Activated CD4-positive, alpha-beta T cell treated with anti-CD3 and anti-CD28 coated beads, Interleukin-2, amount 50 U/mL, for 1 hour (primary cell): ENCODE measurements at places on chromosomes 16 and 17.

GRCh38 chr16:64133366-64133765, 988.5 kb downstream of the CDH11 start:
- no peak for DNase-seq

DNA sequence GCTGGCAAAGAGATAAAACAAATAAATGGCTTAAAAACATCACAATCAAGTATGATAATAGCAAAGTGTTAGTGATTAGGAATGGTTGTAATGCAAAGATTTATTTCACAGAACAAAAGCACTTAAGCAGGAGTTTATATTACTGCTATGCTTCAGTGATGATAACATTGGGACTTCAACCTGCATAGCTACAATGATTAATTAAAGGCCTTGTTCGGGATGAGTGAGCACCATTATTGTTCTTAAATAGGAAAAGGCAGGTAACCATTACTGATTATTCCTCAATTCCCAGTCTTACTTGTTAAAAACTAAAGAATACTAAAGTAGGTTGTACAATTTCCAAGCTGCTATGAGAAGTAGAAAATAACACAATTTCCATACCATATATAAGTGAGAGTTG, 1247.5 kb upstream of the CDH8 start:
- DNase-seq = no peak

- no peak for DNase-seq
Measured at GRCh38 chr16:79298476-79298875, 302.1 kb downstream of the MAF start.

DNA sequence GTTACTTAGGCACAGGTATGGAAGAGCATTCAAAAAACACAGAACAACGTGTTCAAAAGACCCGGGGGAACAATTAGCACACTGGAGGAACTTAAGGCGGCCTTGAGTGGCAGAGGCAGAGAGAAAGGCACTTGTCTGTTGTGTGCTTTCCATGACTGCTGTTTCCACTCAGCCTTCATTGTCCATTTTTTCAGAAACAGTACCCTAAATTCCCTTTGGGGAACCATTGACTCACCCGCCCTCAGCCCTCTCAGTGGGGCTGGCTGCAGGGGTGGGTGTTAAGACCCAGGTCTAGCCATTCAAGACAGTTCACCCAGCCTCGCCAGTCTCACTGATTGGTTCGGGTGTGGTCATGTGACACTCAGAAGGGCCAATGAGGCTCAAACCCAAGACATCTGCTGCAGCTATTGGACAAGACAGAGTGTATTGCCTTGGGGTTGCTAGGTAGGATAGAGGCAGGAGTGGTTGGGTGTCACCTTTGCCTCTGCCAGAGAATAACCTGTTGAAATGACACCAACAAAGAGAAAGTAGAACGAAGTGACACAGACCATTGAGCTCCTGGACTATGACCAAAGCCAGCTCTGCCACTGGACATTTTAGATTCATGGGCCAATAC, 19.6 kb upstream of the CEP20 start:
- no peak for DNase-seq

GRCh38 chr17:42159796-42160530, 5.2 kb upstream of the RAB5C start:
- DNase-seq = no peak

DNA sequence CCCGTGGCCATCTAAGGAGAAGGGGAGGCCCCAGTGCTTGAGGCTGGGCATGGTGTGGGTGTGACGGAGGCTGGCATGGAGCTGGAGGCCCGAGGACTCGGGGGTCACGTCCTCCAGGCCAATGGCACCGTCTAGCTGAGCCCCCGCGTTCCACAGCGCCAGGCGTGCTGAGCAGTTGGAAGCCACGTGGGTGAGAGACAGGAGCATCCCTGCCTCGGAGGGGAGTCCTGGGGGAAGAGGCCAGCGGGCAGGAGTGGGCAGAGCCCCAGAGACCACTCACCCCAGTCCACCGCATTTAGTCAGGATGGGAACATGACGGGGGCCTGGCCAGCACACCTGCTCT, 78.8 kb downstream of the RMI2 start:
- no peak for DNase-seq

GRCh38 chr16:23509782-23510163, 521 bp downstream of the GGA2 start:
- peak; percentile 16 for DNase-seq

GRCh38 chr17:59355702-59356325, 24.4 kb downstream of the YPEL2 start:
- DNase-seq = no peak

DNA sequence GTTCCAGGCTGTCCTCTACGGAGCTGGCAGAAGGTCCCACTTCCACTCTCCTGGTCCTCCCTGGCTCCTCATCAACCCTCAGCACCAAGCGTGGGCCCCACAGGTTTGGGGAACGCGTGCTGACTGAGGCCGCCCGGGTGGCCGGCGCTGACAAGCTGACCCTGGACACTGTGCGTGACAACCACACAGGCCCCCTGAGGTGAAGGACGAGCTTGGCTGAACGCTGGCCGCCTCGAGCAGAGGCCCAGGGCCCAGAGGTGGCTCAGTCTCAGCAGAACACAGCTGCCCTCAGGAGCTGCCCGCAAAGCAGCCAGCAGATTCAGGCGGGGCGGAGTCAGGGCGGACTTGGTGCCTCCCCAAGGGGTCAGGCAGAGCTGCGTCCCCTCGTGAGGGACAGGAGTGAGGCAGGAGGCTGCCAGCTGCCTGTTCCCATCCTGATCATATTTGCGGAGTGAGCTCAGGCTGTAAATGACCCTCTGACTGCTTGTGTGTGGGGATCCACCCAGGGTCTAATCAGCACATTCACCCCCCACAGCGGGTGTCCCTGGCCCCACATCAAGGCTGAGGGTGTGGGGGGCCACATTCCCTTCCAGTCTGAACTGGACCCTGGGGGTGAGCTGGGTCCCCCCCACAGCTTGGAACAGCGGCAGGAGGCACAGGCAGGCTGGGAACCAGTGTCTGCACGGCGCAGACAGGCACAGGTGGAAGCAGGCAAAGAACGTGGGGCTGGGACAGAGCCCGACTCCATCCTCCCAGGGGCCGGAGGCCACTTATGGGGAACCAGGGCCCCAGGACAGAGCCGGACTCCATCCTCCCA, 105.1 kb upstream of the METRNL start:
- no peak for DNase-seq

DNA sequence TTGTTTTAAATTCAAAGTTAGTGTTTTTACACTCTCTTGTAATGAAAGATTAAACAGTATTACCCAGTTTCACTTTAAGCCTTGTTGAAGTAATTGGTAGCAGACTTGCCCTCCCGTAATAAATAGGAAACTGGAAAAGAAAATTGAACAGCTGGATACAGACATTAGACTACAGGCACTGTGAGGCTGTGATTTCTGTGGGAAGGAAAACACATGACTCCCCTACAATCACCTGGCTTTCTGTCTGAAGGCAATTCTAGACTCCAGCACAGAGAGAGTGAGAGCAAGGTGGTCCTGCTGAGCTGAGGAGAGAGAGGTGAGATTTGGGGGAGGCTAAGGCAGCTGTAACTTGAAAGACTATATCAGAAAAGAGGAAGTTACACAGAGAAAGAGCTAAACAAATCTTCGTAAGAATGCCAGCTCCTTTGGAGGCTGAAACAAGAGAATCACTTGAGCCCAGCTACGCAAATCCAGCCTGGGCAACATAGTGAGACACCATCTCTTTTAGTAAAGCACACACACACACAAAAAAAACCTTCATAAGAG, 57.8 kb upstream of the CDYL2 start:
- DNase-seq = no peak

DNA sequence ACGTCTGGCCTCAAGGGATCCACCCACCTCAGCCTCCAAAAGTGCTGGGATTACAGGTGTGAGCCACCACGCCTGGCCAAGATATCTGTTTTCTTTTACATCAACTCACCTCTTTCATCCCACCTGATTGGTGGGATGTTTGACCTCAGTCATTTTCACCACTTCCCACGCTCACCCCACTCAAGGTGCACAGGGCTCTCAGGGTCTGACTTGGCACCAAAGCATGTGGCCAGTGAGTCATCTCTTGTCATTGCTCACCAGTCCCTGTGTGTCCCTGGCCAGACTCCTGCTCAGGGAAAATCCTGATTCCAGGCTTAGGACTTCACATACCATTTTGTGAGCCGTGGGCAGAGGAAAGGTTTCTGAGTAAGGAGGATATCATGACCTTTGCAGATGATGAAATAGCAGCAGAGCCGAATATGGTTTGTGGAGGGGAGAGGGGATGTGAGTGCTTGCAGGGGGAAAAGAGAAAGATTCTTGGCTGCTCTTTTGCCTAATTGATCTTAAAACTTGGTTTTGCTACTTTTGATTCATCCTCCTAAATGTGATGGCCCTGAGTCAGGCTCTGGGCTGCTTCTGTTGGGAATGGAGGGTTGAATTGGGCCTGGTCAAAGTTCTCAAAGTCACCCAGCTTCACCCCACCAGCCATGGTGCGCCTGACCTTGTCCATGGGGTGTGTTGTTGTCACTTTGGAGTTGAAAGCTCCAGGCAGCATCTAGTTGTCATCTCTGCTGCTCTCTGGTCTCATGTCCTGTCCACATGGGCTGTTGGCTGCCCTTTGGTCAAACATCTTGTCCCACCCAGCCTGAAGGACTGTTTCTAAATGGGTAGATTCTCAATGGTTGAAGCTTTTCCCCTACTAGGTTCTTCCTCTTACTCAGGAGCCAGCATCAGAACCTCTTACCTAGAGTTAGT, 6.0 kb upstream of the KCNH6 start:
- no peak for DNase-seq

DNA sequence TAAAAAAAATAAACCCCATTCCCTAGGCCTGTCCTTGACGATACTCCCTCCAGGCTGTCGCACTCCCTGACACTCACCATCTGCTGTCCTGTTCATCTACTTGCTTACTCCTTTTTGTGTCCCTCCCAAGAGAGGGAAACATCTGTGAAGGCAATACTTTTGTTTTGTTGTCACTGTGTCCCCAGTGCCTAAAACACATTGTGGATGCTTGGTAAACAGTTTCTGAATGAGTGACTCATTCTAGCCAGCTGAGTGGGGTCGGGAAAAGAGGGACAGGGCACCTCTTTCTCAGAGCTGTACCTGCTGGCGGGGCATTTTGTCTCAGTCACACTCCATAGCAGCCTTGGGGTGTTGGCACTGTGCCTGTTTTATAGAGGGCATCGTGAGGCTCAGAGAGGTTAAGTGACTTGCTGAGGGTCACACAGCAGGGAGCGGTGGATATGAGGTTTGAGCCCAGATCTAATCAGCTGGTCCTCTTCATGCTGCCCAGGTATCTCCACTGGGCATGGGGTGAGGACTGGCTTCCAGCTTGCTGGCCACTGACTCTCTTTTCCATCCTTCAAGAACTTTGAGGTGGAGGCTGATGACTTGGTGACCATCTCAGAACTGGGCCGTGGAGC, 15.6 kb downstream of the MAP2K3 start:
- DNase-seq = no peak

GRCh38 chr16:65681406-65681805, 559.5 kb upstream of the CDH11 start:
- DNase-seq = no peak

GRCh38 chr17:19334331-19334730, 28.2 kb downstream of the B9D1 start:
- no peak for DNase-seq

DNA sequence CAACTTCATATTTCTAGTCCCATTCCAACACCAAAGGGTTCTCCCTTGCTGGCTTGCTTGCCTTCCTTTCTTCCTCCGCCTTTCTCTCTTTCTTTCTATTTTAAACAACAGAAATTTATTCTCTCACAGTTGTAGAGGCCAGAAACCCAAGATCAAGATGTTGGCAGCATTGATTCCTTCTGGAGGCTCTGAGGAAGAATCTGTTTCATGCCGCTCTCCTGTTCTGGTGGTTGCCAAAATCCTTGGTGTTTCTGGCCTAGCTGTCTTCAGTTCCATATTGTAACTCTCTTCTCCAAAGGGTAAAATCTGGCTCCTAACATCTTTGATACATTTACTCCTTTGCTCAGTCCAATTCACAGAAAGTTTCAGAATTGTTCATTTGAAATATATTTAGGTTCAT, 3.0 kb upstream of the ANKRD40CL start:
- no peak for DNase-seq

- no peak for DNase-seq
Measured at GRCh38 chr17:49552070-49552751, 23.5 kb upstream of the NXPH3 start.

DNA sequence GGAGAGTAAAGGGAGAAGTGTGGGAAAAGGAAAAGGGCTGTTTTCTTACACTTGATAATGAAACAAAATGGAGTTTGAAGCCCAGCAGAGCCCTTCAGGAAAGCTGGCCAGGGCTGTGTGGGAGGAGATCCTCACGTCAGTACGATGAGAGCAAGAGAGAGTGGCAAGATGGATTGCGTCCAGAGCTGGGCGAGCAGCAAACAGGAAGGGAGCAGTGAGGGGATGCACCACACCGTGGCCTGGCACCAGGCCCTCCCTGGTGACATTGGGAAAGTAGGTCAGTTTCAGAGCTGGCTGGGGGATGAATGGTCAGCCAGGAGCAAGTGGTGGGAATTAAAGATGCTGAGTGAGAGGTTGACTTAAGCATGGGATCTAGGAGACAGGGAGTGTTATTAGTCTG, 273.6 kb downstream of the GRIN2A start:
- DNase-seq = no peak

DNA sequence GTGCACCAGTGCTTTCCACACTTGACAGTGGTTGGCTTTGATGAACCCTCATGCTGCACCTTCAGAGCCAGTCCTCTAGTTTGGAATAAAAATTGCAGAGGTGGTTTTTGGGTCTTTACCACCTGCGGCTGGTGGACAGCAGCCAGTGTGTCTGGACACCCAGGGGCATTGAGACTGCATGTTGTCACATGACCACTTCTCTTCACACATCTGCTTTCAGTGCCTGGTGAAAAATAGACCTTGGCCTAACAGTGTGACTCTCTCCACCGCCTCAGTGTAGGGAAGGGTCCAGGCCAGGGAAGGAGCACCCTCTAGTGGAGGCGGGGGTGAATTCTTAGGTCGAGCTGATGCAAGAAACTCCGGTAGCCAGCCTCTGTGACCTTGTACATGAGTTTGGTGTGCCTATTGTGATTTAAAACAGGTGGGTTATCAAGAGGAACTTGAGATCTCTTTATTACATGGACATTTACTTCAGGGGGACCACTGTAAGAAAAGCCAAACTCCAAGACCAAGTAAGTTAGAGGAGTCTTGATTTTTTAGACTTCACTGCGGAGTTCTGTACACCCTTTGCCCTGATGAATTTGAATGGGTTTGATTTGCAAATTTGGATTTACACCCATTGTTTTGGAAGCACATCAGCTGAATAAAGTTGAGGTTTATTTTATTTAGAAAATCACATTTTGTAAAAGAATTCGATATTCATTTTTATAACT, 17.9 kb downstream of the GOSR2 start:
- peak; percentile 64 for DNase-seq

- DNase-seq = peak; percentile 59
Measured at GRCh38 chr16:71412270-71413160, 29.3 kb downstream of the TLE7 start.

DNA sequence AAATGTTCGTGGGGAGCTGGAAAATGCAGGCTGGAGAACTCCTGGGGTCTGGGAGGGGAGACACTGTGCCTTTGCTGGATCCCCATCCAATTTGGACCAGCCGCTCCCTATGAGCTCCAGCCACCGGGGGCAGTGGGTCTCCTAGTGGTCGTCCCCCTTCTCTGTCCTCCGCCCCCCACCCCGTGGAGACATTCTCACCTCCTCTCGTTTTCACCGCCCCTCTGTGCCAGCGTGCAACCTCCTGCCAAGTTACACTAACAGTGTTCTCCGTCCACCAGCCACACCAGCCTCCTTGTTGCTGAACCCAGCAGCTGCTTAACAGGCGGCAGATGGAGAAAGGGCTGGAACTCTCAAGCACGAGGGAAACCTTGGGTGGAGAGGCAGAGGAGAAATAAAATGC, 67.4 kb upstream of the SOX9 start:
- no peak for DNase-seq
